ENCODE measurements at places on chromosomes 6 and 20.

GRCh38 chr6:154572556-154572955 lies 62.1 kb upstream of the CNKSR3 start:
- DNase-seq: no peak

- DNase-seq: no peak
Observed at GRCh38 chr20:36405255-36405654, 99.1 kb downstream of the DLGAP4 start.

DNA sequence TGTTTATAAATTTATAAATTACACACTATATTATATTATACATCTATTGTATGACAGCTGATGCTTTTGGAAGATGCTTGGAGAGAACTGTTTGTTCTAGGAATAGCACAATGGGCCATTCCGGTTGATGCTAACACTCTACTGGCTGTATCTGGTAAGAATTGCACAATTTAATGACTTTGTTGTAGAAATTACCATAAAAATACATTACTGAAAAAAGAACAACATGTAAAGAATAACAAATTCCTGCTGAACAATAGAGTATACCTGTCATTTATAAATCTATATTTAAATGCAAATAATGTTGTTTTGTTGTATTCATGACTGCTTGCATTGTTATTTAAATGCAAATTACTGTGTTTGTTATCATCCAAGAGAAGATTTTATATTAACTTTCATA lies 14.4 kb downstream of the NR2E1 start:
- no peak for DNase-seq

- no peak for DNase-seq
Observed at GRCh38 chr20:35595456-35595855, 20.2 kb upstream of the SPAG4 start.

GRCh38 chr6:118725944-118726343 lies 74.6 kb upstream of the CEP85L start:
- DNase-seq: no peak
